Kidney (tissue), 22 donors: ENCODE measurements at places on chromosomes 4 and X. TPM values are rescaled to one million over a fixed set of nuclear protein-coding genes. Genes with fewer than 3 reads are reported as not detected.
A peak's percentile ranks its signal among the peaks of the same experiment; 100 is the strongest.

The MAGEB5 gene
- not detected for total RNA-seq

The H2BW1 gene
- not detected for total RNA-seq

GRCh38 chr4:75710246-75710645 lies 14.1 kb upstream of the USO1 start:
- DNase-seq, result peak; percentile 22

DNA sequence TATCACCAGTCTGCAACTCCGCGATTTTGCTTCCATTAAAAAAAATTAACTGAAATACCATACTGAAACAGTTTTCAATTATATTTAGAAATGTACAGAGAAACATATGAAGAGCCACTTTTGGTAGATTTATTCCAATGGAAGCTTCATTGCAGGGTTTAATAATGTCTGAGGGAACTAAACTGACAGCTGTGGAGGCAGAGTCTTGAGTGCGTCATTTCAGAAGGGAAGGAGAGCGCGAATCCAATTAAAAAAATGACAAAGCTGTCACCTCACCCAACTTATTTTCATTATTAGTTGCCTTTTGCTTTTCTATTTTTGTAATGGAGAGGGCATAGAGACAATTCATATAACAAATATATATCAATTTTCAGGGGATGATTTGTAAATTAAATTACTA lies 104.0 kb downstream of the UNC5C start:
- DNase-seq, result no peak

DNA sequence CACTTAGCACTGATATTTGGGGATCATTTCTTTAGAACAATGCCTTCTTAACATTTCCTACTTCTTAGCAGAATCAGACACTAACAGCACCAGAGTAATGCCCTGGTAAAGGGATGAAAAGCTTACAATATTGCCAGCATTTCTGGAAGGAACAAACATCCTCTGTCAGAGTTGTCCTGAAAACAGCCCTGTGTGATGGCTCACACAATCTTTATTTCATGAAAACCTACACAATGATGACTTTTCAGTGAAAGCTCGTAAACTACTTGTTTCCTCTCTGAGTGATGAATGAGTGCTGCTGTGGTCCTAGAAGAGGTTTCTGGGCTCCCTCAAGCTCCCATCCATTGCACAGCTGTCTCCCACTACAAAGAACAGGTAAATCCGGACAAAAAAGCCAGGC lies 52.8 kb downstream of the GPC4 start:
- DNase-seq, result no peak

- no peak for DNase-seq
Measured at GRCh38 chr4:83315341-83315870, 19.2 kb downstream of the HPSE start.

DNA sequence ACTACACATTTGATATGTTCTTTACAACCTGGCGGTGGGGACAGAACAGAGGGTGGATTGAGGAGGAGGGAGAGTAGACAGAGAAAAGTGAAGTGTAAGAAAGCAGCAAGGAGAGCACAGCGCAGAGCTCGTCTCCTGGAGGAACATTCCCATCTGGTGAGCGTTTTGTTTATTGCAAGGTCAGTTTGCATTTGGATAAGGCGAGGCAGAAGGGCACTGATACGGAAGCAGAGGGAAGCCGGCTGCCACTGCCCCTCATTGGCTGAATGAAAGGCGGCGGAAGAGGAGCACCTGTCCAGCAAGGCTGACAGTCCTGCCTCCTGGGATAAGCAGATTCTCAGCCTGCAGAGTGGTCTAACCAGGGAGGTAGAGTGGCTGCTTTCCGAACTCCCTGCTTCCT lies 83.2 kb downstream of the GPR143 start:
- DNase-seq, result peak; percentile 32

The SFRP2 gene
- 4.1 TPM for total RNA-seq

DNA sequence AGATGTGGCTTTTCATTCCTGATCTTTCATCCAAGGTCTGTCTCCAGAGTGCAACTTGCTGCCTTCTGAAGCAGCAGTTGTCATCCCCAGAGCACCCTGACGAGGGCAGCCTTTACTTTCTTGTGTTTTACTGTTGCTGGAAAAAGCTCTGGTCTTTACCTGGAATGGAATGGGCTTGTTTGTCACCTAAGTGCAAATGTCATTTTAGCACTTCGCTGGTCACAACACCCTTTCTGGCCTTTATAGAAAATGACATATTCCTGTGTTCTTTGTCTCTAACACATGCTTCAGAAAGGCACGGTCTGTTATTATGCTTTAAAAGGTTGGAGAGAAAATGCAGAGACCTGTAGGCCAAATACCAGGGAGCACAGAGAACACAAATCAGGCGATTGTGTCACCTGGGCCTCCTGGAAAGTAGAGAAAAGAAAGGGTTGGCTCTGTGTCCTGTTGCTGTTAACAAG lies 332.7 kb upstream of the IGFBP7 start:
- DNase-seq, result peak; percentile 92

The PASD1 gene
- total RNA-seq, result not detected

The MAD2L1 gene
- 1.9 TPM for total RNA-seq

The PCDH7 gene
- 10.2 TPM for total RNA-seq

The SH2D1A gene
- 2.7 TPM for total RNA-seq

DNA sequence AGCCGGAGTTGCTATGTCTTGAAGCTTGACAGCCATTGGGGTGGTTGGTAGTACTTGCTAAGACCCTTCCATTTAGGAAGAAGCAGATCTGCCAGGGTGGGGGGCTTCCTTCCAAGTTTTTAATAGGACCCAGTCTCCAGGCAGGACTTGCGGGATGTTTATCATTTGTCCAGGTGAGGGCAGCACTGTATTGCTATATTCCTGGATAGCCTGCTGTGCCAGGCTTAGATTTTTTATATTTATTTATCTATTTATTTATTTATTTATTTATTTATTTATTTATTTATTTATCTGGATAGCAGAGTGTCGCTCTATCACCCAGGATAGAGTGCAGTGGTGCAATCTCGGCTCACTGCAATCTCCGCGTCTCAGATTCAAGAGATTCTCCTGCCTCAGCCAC lies 87.4 kb upstream of the CT45A1 start:
- DNase-seq, result peak; percentile 8

GRCh38 chrX:68931345-68931744 lies 102.5 kb downstream of the EFNB1 start:
- DNase-seq, result no peak

GRCh38 chr4:77015390-77015789 lies 60.4 kb downstream of the CCNI start:
- no peak for DNase-seq
